Kidney (tissue), 22 donors: ENCODE measurements at places on chromosomes 13 and 19.
A peak's percentile ranks its signal among the peaks of the same experiment; 100 is the strongest.

GRCh38 chr19:42124386-42124901 lies 7.8 kb downstream of the POU2F2 start:
- no peak for DNase-seq

- DNase-seq = no peak
These were observed 104.7 kb upstream of the TSC22D1 start for GRCh38 chr13:44680746-44681355.

GRCh38 chr13:33174931-33175330 lies 110.6 kb downstream of the STARD13 start:
- DNase-seq = no peak

DNA sequence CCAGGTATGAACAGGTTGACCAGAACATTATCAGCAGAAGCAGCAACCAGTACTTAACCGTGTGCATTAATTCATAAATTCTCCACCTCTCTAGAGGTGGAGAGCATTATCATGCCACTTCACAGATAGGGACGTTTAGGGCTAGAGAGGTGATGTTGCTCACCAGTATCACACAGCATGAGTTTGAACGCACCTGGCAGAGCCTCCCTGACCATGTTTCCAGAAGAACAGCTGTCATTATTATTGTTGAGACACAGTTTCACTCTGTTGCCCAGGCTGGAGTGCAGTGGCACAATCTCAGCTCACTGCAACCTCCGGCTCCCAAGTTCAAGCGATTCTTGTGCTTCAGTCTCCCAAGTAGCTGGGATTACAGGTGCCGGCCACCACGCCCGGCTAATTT lies 6.8 kb downstream of the KANK2 start:
- no peak for DNase-seq

DNA sequence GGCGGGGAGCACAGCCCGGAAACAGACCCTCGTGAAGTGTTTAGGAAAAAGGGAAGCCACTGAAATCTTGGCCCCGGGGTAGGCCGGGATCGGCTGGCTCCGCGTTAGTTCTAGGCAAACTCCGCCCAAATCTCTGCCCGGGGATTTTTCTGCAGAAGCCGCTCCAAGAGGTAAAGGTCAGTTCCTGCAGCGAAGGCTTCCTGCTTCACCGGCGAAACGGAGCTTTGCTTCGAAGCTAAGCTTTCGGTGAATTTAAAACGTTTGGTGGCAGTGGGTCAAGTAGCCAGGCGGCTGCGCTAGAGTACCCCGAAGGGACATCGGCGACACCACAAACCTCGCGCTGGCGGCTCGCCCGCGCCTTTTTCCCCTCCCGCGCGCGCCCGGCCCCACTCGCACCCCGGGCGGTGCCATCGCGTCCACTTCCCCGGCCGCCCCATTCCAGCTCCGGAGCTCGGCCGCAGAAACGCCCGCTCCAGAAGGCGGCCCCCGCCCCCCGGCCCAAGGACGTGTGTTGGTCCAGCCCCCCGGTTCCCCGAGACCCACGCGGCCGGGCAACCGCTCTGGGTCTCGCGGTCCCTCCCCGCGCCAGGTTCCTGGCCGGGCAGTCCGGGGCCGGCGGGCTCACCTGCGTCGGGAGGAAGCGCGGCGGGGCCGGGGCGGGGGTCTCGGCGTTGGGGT lies 441 bp downstream of the GJB2 start:
- DNase-seq = peak; percentile 64

DNA sequence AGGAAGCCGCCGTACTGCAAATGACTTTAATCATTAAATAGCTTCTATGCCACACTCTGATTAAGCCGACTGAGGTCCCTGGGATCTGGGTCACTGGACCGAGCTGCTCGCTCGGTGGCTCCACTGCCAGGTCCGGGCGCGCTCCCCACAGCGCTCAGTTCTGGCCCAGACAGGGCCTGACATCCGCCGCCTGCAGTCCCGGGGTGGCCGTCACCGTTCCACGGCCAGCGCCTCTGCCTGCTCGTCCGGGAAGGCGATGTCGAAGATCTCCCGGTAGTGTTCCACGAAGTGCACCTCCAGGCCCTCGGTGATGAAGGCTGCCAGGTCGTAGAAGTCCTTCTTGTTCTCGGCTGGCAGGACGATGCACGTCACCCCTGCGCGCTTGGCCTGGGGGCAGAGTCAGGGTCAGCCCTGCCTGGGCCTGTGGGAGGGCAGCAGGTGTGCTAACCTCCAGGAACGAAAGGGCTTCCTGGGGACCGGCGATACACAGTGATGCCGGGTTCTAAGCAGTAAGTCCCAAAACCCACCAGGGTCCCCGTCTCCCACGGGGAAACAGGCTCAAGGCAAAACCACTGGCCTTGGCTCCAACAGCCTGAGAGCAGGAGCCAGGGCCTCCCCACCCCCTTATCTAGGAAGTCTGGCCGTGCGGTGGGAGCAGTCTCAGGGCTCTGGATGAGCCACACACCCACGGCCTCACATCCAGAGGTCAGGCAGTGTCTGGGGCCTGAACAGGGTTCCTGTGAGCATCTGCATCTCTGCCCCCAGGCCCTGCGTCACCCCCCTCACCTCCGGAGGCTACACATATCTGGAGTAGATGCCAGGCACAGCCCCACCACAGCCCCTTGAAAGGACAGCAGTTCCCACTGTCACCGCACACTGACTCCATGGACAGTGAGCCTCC lies 2.0 kb downstream of the RPL36 start:
- DNase-seq = peak; percentile 83

DNA sequence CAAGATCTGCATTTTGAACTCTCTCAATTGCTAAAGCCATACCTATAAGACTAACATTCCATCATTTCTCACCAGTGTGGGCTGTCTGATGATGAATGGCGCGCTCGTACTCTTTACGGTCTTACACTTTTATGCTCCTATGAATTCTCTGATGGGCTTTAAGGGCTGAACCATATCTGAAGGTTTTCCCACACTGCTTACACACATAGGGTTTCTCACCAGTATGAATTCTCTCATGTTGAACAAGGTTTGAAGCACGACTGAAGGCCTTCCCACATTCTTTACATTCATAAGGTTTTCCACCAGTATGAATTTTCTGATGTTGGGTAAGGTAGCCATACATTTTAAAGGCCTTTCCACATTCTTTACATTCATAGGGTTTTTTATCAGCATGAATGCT lies 18.8 kb upstream of the ZNF607 start:
- DNase-seq = no peak

- peak; percentile 43 for DNase-seq
These were observed 342.7 kb upstream of the SGCG start for GRCh38 chr13:22837980-22838647.

DNA sequence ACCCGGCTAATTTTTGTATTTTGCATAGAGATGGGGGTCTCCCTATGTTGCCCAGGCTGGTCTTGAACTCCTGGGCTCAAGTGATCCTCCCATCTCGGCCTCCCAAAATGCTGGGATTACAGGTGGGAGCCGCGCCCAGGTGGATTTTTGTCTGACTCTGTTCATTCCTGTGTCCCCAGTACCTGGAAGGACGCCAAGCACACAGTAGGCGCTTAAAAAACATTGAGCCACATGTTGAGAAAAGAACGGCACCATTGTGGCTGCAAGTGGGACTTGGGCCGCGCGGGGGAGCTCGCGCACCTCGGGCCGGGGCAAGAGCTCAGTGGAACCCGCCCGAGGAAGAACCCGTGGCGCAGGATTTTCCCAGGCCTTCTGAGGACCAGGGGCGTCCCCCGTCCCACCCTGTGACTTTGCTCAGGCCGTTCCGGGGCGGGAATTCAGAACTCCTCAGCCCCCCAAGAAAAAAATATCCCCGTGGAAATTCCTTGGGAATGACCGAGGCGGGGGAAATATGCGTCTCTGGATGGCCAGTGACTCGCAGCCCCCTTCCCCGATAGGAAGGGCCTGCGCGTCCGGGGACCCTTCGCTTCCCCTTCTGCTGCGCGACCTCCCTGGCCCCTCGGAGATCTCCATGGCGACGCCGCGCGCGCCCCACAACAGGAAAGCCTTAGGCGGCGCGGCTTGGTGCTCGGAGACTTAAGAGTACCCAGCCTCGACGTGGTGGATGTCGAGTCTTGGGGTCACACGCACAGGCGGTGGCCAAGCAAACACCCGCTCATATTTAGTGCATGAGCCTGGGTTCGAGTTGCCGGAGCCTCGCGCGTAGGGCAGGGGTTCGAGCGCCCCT lies 1.4 kb upstream of the ICAM1 start:
- peak; percentile 94 for DNase-seq

- DNase-seq = peak; percentile 53
These were observed 41.5 kb upstream of the MEDAG start for GRCh38 chr13:30864433-30865122.

DNA sequence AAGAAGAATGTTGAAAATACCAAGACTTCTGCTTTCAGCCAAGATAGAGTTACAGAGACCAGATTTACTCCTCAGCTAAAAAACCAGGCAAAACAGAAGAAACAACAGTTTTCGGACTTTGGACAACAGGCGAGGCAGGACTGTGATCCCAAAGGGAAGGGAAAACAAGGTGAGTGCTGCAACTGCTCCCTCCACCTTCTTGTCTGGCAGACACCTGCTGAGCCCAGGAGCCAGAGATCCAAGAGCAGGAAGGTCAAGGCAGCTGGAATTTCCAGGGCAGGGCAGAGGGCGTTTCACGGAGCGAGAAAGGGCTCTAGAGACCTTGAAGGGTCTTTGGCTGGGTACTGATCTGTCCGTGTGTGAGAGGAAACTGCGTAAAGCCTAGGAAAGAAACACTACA lies 32.9 kb upstream of the SLC7A9 start:
- no peak for DNase-seq

- DNase-seq = peak; percentile 4
These were observed 158.7 kb downstream of the SLC7A1 start for GRCh38 chr13:29436721-29437280.

DNA sequence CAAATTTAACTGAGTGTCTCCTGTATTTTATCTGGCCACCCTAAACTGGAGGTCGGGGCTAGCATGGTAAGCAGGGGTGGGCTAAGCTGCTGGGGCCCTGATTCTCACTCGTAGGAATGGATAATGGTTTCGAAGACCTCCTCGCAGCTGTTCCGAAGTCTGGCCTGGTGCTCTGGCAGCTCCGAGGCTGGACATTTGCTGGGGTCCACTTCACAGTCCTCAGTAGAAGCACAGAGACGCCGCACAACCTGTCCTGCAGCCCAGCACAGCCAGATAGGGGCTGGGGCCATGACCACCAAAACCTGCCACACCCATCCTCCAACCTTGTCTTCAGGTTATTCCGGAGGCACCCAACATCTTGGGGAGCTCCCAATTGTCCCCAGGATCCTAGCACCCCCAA lies 6.2 kb upstream of the WIZ start:
- no peak for DNase-seq

DNA sequence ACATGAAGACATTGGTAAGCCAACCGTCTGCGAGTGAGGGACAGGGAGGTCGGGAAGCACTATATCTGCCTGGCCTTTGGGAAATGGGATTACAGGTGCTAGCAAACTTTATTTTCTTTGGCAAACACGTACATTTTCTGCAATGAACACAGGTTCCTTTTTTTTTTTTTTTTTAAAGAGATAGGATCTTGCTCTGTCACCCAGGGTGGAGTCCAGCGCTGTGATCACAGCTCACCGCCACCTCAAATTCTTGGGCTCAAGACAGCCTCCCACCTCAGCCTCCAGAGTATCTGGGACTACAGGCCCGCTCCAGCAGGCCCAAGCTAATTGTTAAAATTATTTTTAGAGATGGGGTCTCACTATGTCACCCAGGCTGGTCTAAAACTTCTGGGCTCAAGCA lies 24.2 kb downstream of the ELAVL1 start:
- DNase-seq = no peak

- DNase-seq = peak; percentile 98
These were observed at the start of gene STK11 for GRCh38 chr19:1205114-1206099. TSS of gene STK11 (plus strand) at chr19:1205778. CDS start at chr19:1206914, 1,136 bp downstream.

- DNase-seq = no peak
These were observed 250.9 kb downstream of the MAB21L1 start for GRCh38 chr13:35225582-35225981.

GRCh38 chr13:20053891-20054290 lies 95.4 kb downstream of the ZMYM2 start:
- no peak for DNase-seq

GRCh38 chr13:67150608-67151007 lies 79.5 kb downstream of the PCDH9 start:
- no peak for DNase-seq

GRCh38 chr13:113836768-113837559 lies 26.9 kb downstream of the GAS6 start:
- no peak for DNase-seq

DNA sequence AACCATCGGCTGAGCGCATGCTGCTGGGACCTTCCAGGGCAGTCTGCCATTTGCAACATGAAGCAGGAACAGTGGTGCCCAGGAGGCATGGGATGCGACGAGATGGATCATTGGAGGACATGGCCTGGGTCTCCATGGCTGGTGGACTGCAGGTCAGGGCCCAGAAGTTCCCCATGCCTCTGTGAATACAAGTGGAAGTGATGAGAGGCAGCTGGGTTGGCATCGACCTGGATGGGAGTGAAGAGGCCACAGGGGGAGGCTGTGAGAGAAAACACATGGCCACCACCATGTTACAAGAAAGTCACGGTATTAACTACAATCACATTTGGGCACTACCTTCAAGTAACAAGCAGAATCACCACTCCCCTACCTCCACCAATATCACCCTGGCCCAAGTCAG lies 262.0 kb downstream of the FOXO1 start:
- no peak for DNase-seq

GRCh38 chr13:98835156-98835555 lies 82.7 kb upstream of the SLC15A1 start:
- no peak for DNase-seq

GRCh38 chr13:45303026-45303425 lies 38.0 kb downstream of the TPT1 start:
- DNase-seq = no peak

DNA sequence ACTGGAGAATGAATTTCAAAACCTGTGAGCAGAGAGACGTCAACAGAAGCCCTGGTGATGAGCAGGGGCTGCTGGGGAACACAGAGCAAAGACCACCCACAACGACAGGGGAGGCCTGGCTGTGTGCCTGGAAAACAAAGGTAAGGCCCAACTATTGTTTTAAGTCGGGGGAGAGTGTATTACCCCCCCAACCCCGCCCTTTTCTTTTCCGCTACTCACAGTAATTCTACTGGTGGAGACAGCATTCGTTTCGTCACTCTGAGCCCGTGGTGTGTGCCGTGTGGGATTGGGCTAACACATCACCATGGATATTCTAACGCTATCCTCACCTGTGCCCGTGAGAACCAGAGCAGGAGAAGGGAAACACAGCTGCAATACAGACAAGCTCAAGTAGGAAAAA lies 18.6 kb upstream of the ADPRHL1 start:
- DNase-seq = no peak

DNA sequence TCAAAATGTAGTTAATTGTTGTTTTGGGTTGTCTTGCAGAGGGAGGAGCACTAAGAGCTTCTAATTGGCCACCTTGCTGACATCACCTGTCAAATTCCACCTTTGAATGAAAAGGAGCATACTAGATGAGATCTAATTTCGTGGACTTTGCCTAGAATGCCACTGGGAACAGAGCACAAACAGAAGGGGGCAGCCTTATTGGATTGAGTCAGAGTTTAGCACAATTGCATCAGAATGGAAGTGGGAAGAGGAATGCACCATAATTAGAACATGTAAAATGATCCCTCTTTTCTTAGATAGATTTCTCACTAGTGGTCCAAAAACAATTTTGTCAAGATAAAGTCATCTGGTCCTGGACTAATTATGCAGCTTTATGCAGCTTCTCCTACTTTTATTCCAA lies 1552.2 kb downstream of the PCDH9 start:
- no peak for DNase-seq

GRCh38 chr13:29281932-29282495 lies 313.5 kb downstream of the SLC7A1 start:
- DNase-seq = no peak

- DNase-seq = peak; percentile 85
These were observed 5.1 kb upstream of the SPACA6 start for GRCh38 chr19:51687791-51688670.
